ENCODE measurements at places on chromosomes 12 and 14. TPM values are rescaled to one million over a fixed set of nuclear protein-coding genes. Genes with fewer than 3 reads are reported as not detected.

Gene CCDC63
- total RNA-seq: not detected

Gene PLCZ1
- not detected for total RNA-seq

Gene C14orf39
- total RNA-seq: not detected

Gene KLHDC2
- total RNA-seq: 51.1 TPM

Gene SRRM4
- 0.08 TPM for total RNA-seq

Gene B4GALNT1
- total RNA-seq: 4.4 TPM

Gene TDRD9
- 8.6 TPM for total RNA-seq

Gene NPAS3
- total RNA-seq: 1.3 TPM

GRCh38 chr12:31645924-31646323 lies 13.6 kb upstream of the ETFBKMT start:
- no peak for DNase-seq

DNA sequence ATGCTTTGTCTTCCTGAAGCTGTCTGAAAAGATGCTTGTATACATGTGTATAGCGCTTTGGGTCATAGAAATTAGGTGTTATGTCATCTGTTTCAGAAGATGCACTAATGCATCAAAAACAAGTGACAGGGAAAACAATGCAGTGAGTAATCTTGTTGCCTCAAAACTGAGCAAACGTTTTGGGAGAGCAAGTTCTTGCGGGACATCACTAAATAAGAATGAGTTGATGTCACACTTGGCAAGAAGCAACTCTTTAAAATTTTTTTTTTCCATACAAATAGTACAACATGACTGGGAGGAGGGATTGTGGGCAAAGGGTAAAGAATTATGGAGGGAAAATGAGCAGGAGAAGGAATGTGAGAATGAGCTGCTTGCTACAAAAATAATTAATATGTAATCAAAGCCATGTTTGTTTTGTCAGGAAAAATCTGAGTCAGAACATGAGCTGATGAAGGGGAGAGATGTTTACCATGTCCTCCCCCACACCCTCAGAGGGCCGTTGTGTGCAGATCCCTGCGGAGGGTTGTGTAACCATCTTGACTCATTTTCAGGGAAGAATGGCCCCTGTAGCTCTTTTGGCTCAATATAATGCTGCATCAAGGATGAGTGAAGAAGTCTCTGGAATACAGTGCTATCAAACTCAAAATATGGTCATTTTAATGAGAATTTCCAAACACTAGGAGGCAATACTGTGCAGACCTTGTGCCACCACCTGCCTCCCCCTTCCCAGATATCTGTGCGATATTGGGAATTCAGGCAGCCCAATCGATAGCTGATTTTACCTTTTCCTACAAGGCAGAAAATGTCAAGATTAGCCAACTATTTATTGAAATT lies 41.4 kb downstream of the BORCS5 start:
- peak; percentile 84 for DNase-seq

- DNase-seq: no peak
These were observed 156.6 kb downstream of the CALM1 start for GRCh38 chr14:90553298-90553920.

DNA sequence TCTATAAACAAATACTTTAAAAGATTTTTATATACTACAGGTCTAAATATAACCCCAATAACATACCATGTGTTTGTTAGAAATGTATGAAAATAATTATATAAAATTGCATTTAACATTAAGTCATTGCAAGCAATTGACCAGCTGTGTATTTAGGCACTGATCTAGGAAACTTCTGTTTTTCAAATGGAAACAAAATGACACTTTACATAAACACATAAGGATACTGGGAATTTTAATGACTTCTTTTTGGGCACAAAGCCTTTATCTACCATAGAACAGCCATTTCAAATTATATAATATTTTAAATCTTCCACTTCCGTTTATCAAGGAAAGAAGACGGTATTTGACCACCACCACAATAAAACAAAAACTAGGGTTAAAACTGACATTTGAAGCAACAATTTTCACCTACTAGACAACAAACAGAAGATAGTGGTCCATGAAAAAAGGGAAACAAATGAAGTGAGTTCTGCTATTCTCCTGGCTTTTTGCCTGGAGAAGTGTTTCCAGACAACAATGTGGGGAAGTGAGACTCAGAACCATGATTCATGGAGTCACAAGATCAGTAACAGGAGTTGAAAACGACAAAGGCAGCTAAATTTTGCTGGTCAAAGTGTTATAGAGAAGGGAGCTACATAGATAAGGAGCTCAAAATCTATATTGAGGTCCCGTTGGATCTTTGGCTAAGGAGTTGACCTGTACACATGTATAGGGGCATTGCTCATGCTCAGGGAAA lies 475.1 kb downstream of the TRHDE start:
- no peak for DNase-seq

- no peak for DNase-seq
These were observed 6.2 kb upstream of the DCAF11 start for GRCh38 chr14:24108336-24108874.

- no peak for DNase-seq
These were observed 203.7 kb downstream of the ETV6 start for GRCh38 chr12:11853126-11853525.

- no peak for DNase-seq
These were observed 237.2 kb downstream of the SLC15A4 start for GRCh38 chr12:128586451-128587029.

GRCh38 chr14:73173092-73173735 lies 36.9 kb downstream of the PSEN1 start:
- no peak for DNase-seq

GRCh38 chr14:49966304-49966809 lies 73.5 kb downstream of the ARF6 start:
- DNase-seq: no peak

- DNase-seq: no peak
These were observed 78.7 kb downstream of the FZD10 start for GRCh38 chr12:130240831-130241590.

DNA sequence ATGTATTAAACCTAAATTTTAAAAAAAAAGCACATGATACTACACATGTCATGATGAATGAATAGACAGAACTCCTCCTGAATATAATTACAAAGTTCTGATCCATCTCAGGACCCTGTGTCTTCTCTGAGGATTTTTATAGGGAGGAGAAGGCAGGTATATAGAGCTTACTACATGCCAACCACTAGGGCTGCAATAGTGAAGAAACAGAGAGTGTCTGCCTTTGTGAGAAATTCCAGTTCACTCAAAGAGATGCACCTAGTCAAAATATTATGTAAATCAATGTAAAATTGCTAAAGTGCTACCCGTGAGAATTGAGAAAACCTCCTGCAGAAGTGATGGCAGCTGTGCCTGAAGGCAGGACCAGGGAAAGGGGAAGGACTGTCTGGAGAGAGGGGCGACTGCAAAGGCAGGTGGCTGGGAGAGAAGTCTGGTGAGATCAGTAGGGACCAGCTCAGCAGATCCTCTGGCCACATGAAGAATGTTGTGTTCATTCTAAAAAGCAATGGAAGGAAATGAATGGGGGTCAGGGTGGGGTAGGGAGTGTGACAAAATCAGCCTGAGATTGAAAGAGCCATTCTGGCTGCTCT lies 15.1 kb downstream of the ABHD4 start:
- no peak for DNase-seq

DNA sequence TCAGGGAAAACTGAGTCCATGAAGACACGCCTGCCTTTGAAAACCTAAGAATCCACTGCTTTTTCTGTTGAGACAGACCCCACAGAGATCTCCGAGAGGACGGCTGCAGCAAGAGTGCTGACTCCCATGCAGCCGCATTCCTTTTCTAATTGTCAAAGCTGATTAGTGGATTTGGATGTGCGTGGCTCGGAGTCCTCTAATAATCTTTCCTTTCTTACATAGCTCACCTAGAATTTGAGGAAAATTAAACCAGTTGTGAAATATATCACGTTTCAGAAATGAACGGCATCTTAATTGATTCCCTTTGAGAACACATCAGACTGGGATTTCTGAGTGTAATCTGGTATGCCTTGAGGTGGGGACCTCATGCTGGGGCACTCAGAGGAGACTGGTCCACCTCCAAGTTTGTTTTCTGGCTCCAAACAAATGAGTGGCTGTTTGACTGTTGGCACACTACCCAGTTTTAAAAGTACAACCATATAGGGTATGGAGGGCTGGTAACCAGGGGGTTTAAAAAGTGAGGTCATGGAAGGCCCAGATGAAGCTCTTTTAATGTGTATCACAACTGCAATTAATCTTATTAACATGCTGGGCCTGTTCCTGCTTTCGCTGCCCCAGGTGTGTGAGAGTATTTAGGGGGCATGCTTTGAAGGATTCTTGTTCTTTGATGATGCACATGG lies 63.3 kb downstream of the RASSF3 start:
- DNase-seq: no peak

DNA sequence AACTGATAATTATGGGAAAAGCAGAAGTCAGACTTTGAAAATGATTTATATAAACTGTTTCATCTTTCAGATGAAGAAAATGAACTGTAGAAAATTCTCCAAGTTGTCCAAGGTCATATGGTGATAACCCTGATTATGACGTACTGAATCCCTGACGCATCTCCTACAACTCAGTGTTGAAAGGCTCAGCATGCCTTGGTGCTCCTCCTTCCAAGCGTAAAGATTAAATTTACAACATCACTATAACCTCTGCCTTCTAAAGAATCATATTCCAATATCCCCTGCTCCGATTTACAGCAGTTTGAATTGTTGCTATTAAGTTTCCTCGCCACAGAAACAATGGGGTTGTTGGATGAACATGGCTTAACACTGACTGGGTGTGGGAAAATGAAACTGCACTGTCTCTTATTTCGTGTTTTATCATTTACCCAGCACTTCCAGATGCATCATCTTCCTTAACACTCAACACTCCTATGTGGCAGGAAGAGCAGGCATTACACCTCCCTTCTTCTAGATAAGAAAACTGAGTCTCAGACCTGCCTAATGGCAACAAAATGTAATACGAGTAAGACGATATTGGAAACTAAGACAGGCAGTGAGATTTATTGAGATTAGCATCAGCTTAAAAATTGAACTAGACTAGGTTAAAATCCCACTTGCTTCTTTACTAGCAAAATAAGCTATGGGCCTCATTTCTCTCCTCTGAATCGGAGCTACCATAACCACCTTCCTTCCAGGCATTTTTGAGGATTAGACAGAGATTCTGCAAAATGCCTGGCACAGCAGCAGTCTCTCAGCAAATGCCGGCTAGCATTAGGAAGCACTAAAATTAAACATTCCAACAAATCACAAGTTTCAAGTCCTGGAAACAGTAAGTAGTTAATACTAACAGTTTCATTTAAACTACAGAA lies 74.2 kb downstream of the PPM1H start:
- no peak for DNase-seq

DNA sequence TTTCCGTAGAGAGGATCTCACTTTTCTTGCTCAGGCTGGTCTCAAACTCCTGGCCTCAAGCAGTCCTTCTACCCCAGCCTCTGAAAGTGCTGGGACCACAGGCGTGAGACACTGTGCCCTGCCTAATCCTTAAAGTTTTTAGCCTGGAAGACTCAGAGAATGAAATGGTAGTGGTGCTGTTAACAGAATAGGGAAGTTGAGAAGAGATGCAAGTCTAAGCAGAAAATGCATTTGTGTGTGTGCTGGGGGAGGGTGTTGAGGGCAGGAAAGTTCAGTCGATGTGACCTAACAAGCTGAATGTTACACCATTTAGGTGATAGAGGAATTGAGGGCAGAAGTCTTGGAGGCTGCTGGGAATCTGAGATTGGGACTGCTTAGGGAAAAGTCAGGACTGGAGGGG lies 6.9 kb upstream of the TUBA1A start:
- no peak for DNase-seq

DNA sequence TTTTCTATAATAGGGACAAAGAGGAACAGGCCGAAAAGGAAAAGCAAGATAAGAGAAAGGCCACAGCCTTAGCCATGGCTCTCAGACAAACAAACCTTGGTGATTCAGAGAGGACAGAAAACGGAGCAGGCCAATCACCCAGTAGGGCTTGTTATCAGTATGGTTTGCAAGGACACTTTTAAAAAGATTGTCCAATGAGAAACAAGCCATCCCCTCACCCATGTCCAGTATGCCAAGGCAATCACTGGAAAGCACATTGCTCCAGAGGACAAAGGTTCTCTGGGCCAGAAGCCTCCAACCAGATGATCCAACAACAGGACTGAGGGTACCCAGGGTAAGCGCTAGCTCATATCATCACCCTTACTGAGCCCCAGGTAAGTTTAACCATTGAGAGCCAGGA lies 243.8 kb upstream of the BTG1 start:
- no peak for DNase-seq

GRCh38 chr12:64681200-64682052 lies 71.1 kb downstream of the RASSF3 start:
- DNase-seq: no peak
